ENCODE measurements at places on chromosomes 12 and 14.

- peak; percentile 61 for DNase-seq
These were observed 751 bp upstream of the GPRC5A start for GRCh38 chr12:12890543-12891079.

DNA sequence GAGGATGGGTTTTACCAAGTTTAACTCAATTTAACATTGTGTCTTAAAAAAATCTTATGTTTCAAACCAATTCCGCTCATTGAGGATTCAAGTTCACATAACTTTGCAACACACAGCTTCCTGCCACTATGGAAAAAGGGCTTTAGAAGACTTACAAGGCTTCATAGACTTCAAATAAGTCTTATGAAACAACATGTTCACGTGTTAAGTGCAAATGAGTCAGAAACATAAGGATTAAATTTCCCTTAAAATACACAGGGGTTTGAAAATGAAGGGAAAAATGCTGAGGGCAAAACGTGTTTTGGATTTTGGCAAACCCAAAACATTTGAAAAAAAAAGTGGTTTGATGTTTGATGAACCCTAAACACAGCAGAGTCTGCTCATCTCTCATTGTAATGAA lies 364.8 kb downstream of the BMP4 start:
- DNase-seq: no peak

DNA sequence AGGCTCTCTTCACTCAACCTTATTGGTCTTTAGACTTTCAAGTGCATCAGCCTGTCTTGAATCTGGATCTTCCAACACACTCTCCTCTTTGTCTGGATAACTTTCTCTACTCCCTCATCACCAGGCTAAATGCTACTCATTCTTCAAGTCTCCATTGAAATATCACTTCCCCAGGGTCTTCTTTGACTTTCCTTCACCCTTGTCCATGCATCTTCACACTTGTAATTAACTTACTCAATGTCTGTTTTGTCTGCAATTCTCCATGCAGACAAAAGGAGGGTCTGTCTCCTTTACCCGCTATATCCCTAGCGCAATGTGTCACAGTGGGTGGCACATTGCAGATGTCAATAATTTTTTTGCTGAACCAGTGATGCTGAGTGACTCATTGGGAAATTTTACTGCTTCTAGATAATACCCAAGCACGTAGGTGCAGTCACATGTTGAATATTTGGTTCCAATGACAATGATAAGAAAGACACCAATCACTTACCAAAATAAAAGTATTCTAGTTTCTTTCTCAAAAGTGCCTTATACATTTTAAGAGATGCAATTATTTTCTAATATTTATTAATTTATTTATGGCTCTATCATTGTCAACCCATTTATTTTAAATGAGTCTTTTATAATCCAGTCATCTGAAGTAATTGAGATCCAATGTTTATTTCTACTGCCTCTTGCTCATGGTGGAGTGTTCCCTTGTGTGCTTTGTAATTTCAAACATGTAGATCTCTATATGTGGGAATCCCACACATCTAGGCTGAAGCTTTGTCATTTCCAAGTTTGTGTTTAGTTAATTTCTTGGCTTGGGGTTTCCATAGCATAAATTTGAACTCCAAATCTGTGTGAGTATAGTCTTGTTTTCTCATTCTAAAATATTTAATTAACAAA lies 21.7 kb upstream of the RFC5 start:
- DNase-seq: no peak

DNA sequence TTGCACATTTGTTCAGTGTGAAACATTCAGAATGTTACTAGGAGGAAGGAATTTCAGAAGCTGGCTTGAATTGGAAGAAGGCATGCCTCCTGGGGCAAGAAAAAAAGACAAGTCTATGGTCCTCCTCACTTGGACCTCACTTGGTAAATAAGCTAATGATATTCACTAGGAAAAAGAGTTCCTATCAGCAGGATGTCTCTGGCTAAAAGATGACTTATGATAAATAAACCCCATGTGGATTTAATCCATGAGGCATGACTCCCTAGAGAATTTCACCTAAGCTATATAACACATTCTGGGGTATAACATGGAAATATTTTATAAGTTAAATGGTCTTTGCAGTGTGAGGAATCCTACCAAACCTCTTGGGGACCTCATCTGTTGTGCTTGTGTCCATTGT lies 199.9 kb downstream of the LRIG3 start:
- no peak for DNase-seq

GRCh38 chr12:74285773-74286172 lies 251.9 kb upstream of the ATXN7L3B start:
- DNase-seq: no peak

DNA sequence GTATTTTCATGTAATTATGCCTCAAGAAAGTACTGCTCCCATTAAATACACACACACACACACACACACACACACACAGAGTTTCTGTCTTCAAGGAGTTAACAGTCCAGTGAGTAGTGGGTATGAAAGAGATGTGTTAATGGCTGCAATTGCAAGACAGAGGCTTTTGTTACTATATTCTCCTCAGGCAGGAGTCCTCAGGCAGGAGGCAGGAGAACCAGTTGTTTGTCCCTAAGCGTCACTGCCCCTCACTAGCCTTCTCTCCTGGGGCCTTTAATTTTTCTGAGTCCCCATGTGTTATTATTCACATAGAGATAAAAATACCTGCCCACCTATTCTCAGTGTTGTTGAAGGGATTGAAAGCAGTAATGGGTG lies 31.2 kb downstream of the DAD1 start:
- no peak for DNase-seq

DNA sequence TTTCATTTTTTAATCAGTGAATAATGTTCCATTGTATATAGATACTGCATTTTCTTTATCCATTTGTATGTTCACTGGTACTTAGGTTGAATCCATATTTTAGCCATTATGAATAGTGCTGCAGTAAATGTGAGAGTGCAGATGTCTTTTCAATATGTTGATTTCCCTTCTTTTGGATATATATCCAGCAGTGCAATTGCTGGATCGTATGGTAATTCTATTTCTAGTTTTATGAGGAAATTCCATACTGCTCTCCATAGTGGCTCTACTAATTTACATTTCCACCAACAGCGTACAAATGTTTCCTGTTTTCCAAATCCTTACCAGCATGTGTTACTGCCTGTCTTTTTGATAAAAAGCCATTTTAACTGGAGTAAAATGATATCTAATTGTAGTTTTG lies 288.5 kb upstream of the GARIN2 start:
- DNase-seq: no peak

DNA sequence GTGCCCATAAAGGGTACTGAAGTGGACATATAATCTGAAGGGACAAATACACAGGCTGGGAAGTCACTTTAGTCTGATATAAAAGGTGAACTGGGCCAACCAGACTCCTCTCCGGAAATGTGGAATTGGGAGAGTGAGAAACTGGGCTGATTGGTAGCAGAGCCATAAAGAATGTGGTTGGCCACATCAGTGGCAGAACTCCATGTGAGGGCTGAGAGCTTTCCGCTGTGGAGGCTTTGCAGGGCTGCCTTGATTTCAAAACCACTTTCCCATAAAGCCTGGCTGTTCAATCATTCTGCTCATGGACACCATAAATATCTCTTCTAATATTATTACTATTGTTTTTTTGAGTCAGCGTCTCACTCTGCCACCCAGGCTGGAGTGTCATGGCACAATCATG lies 220.3 kb downstream of the MON2 start:
- no peak for DNase-seq

GRCh38 chr14:69118305-69118704 lies 34.6 kb downstream of the DCAF5 start:
- no peak for DNase-seq

DNA sequence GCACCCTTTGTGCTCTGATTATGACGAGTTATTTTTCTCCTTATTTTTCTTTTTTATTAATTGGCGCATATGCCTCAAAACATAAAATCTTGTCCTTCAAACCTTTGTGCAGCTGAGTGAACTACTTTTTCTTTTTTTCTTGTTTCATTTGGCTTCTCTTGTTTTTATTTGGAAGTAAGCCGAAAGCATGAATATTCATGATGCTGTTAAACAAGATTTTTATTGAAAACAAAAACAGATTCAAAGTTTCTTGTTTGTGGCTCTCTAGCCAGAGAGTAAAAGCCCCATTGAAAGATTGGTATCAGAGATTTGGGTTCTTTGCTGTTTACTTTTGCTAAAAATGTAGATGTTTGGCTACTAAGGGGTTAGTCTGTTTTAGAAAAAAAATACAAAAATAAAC lies 183.8 kb downstream of the TMEM132C start:
- no peak for DNase-seq

- no peak for DNase-seq
These were observed 42.1 kb downstream of the SLCO1B3 start for GRCh38 chr12:20852649-20853048.

- DNase-seq: no peak
These were observed 1.6 kb downstream of the CBLN3 start for GRCh38 chr14:24427537-24428508.

- DNase-seq: no peak
These were observed 222.9 kb downstream of the CPNE8 start for GRCh38 chr12:38682521-38682920.

DNA sequence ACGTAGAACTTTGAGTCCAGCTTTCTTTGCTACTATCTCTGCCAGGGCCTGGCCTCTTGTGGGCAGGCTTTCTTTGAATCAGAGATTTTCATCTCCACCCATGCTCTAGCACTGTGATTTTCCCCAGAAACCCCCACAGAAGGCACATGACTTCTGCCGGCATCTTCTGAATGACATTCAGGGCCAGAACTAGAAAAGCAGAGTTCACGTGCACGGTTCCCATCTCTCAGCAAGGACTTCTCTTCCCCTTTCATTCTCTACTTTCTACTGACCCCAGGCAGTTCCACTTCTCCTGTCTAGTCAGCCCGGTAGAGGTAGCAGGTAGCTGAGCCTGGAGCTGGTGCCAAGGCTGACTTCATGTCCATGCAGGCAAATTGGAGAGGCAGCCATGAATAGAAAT lies 26.9 kb downstream of the BATF start:
- no peak for DNase-seq

DNA sequence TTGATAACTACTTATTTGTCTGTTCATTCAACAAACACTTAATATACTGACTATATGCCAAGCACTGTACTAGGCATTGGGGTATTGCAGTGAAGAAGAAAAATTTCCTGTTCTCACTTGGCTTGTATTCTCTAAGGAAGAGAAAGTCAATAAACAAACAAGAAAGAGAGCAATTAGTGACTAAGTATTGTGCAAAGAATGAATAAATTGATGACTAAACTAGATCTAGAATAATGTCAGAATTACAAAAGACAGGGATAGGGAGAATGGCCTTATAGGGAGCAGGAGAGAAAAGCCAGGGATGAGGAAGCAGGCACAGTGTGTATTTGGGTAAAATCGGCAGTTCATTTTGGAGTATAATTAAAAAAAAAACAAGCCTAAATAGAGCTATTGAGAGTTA lies 4.2 kb upstream of the LIN7A start:
- no peak for DNase-seq

DNA sequence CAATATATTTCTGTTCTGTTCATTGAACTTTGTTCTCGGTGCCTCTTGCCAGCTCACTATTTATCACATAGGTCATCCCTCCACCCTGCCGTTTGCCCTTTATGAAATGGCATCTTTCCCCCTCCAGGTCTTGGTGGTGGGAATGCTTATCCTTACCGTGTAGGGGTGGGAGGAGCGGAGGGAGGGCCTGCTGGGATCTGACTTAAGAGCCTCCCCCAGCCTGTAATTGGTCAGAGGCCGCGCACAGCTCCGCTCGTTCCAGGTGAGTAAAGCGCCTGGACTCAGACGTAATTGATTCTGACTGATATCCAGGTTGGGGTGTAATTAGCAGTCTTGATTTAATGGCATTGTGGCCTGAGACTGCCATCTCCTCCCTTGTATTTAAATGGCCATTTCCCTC lies 185.3 kb downstream of the TSPAN9 start:
- no peak for DNase-seq

GRCh38 chr14:20905676-20906075 lies 14.5 kb downstream of the RNASE3 start:
- DNase-seq: no peak

DNA sequence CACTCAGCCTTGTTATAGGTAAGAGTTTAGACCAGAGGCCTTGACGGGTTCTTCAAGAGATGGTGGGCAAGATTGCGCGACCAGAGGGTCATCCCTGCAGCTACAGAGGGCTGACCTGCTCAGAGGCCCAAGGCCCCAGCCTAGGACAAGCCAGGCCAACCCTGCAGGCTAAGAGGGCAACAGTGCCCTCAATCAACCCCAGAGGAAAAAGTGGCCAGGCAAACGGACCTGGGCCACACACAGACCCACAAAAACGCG lies 1.3 kb downstream of the SSH1 start:
- no peak for DNase-seq

- no peak for DNase-seq
These were observed 26.1 kb downstream of the KMT5A start for GRCh38 chr12:123410041-123410412.

DNA sequence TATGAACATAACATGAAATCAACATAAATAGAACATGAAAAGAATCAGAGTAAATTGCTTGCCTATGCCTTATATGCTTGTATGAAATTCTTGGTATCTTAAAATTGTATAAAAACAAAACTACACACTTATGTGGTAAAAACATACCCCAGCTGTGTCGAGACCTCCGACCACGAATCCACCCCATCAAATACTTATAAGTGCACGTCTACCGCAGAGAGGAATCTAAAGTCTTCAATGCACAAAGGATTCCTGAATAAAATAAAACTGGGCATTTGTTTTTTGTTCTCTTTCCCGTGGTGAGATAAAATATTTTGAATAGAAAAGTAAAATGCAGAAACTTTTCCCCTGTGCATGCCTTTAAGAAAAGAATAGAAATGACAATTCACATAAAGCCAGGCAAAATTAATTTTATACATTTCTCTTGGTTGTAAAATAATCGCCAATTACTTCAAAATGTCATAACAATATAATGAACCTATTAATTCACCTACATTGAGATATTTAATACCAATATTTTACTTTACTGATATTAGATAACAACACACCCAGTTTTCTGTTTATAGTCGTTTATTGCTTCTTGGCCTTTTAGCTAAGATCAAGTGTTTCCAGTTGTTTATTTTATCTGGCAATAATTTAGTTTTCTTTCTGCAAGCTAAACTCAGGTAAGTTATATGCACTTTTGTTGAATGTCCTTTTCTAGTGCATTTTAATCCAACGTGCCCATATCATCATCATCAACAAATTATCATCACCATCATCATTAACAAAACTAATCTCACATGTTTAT lies 1.0 kb downstream of the KLRK1 start:
- no peak for DNase-seq

DNA sequence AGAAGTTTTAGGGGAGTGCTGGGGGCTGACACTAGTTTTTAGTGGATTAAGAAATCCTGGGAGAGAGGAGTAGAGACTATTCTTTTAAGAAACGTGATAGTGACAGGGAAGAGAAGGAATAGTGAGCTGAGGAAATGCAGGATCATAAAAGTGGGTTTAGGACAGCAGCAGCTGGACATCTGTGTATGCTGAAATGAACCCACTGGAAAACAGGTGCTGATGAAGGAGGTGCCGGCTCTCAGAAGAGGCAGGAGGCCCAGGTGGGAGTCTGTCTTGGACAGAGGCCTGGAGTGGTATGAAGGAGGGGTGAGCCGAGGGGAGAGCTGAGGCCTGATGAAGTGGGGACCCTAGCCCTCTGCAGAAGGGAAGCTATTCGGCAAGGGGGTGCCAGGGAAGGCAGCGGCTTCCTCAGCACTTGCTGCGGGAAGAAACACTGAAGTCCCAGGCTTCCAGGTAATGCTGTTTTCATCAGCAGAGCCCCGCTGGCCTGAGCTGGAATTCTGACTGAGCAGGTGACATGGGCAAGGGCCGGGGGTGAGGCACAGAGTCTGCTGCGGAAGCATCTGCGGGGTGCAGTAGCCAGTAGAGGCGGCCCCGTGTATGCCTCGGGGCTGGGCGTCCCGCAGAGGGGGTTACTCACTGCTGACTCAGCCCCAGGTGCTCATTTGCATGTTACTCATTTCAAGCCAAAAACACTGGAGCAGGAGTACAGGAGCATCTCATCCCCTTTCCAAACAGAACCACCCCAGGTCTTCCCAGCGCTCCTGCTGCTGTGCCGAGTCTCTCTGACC lies 89.7 kb downstream of the TMCC3 start:
- peak; percentile 4 for DNase-seq

All from kidney glomerular epithelial cell (primary cell).